ENCODE measurements at places on chromosomes 2 and 18.

- DNase-seq = no peak
Measured at GRCh38 chr2:61910603-61911002, 5.1 kb downstream of the COMMD1 start.

DNA sequence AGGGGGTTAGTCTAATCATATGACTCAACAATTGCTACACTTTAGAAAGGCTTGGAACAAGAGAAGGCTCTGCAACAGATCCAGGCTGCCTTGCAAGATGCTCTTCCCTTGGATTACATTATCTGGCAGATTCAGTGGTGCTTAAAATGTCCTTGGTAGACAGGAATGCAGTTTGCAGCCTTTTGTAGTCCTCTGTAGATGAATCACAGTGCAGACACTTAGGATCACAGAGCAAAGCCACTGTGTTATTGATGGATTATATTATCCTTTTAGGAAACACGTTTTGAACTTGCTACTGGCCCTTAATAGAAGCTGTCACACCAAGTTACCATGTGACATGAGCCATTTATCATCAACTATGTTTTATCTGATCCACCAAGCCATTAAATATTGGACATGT, 152.2 kb downstream of the CBLN2 start:
- DNase-seq = no peak

DNA sequence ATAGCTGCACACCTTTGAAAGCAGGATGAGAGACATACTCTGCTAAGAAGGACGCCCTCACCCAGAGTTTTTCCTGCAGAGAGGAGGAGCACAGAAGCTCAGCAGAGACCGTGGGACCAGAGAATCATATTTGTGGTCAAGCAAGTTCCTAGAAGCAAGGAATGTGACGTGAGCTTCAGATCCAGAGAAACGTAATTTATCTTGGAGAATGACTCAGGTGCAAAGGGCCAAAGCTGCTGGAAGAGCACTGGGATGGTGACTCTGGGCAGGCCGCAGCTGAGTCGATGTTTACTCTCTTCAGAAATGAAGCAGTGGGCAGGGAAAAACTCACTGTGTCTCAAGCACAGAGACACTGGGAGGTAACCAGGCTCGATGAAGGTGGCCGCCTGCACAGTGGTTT, 50.1 kb upstream of the IGFBP2 start:
- no peak for DNase-seq

DNA sequence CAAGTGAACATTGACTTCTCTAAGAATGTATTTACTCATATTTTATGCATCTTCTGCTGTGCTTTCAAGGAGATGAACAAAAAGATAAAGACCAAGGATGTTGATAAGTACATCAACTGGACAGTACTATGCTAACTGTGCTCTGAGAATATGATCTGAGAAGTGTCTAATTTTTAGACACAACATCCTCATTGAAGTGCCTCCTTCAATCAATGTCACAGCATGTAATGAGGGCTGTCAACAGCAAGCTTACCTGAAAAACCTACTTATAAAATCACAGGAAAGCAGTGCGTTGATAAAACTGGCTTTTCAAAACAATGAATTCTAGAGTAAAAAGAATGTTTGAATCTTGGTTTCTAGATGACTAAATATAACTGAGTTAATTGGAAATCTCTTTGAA, 452.9 kb upstream of the DSEL start:
- DNase-seq = no peak

GRCh38 chr2:188478724-188479123, 187.1 kb downstream of the GULP1 start:
- DNase-seq = no peak

DNA sequence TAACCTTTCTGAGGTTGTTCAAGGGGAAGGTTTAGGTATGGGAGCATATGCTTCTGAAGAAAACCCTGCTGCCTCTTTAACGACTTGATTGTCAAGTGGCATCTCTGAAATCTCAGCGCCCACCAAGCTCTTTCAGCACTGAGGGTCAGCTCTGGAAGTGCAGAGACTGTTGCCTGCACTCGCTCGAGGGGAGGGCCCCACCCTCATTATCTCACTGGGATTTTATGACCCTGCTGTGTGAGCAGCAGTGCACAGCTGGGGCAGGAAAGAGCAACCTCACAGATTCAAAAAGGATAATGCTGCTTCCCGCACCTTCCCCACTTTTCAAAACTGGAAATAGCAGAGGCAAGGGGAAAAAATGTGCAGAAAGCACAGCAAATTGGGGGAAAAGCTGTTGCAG, 56.9 kb upstream of the SPRED2 start:
- no peak for DNase-seq

GRCh38 chr18:10099539-10100140, 185.8 kb downstream of the VAPA start:
- DNase-seq = no peak

DNA sequence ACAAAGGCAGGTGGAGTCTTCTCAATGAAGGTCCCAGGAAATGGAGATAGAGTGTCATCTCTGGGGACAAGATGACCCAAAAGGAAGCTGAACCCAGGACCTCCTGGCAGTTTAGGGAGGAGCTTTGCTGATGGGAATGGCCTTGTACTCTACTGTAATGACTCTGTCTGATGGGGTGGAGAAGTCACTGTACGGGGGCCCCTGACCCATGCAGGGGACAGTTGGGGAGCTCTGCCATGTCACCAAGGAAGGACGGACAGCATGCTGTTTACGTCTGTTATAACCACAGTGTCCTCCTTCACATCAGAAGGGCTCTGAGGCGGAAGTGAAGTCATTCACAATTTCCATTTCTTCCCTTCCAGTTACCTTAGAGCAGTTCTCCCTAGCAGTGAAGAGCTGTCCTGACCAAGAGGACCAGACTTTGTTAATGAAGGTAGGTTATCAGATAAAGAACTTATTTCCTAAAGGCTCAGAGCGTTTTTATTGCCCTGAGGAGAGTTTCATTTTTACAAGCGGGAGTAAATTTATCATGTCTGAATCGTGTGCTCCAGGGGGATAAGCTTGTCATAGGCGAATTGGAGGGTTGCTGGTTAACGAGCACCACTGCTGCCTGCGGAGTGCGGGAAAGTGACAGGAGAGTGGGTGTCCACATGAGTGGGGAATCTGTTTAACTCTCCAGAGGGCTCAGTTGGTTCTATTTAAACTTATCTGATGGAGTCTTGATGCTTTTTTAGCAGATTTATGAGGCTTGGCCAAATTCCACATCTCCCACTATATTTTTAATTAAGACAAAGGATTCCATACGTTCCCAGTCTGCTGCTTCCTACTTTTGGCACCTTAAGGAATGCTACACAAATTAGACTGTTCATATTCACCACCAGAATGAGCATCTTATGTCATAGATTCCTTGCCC, 71.6 kb upstream of the BCL2L11 start:
- no peak for DNase-seq

GRCh38 chr2:46666044-46666679, 186.8 kb downstream of the TMEM247 start:
- no peak for DNase-seq

GRCh38 chr2:70932631-70933230, 3.0 kb upstream of the ATP6V1B1 start:
- no peak for DNase-seq

DNA sequence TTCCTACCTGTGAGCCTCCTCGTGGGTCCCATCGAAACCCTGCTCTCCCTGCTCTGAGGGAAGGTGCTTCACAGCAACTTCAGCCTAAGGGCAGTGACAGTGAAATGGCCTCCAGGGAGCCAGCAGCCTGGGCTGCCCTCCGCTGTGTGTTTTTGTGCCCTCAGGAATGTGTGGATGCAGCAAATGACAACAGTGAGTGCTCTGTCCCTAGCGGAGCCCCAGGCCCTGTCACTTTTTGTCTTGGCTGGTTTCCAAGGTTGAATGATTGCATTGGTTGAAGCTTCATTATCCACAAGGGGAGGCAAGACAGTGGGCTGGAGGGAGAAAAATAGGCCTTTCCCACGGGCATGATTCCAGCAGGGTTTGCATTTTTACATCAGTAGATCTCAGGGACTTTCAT, 42.9 kb downstream of the STON1 start:
- DNase-seq = no peak

DNA sequence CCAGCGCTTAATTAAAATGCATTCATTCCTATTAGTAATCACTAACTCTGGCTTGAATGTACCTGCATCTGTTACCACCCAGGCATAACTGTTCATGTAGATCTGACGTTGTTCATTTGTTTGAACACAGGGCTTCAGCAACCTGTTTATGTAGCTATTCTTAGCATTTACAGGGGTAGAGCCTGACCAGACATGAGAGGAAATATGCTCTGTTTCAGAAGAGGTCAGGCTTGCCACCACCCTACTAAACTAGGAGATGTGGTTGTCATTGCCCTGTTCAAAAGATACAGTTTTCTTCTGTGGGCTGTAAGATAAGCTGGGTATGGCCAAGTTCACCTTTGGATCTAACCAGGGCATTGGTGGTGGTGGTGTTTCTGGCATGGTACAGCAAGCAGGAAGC, 8.8 kb downstream of the MGAT5 start:
- no peak for DNase-seq

GRCh38 chr2:233072838-233073237, 12.7 kb downstream of the INPP5D start:
- no peak for DNase-seq

Data from activated naive CD8-positive, alpha-beta T cell treated with anti-CD3 and anti-CD28 coated beads, Interleukin-2, amount 50 U/mL, for 16 hours (primary cell).